Thyroid gland (tissue), 4 donors: ENCODE measurements at places on chromosomes 1 and 21.
A peak's percentile ranks its signal among the peaks of the same experiment; 100 is the strongest.

DNA sequence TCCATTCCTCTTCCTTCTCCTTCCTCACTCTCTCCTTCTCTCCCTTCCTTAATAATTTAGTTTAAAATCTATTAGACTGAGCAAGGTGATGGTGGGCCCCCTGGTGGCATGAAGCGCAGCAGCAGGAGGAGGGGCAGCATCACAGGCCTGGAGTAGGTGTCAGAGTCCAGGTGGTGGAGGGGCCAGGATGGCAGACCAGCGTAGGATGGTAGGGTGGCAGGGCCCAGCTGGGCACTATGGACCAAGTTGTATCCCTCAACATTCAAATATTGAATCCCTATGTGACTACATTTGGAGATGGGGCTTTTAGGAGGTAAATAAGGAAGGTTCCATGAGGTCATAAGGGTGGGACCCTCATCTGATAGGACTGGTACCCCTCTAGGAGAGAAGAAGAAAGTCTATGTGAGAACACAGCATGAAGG is 61.0 kb downstream of the WDR4 start:
- peak; percentile 76 for DNase-seq

DNA sequence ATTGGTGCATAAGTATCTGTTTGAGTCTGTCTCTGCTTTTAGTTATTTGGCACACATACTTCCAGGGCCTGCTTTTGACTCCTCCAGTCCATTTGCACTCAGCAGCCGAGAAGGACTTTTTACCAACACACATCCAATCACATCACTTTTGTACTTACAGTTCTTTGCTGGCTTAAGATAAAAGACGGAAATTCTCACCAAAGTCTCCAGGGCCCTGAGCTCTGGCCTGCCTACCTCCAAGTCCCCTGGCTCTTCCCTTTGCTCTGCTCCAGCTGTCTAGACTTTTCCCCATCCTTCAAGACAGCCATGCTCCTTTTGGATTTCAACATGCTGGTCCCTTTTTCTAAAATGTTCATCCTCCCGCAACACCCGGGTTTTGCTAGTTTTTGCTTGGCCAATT is 2.2 kb upstream of the EVA1C start:
- DNase-seq = no peak

DNA sequence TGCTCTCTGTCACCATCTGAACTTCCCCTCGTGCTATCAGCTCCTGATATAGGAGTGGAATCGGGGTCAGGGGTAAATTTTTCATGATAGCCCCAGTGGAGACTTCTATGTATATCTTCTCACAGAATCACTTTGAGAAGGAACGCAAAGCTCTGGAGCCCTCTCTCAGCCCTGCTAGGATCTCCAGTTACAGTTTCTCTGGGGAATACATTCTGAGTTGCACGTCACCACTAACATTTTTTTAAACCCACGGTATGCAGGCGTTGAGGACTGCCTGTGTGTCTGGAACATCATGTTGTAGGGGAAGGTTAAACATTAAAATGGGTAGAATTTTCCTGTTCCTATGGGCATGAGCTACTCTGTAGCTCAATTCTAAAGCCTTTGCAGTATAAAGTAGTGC is 116.4 kb upstream of the FAM78B start:
- DNase-seq = no peak

DNA sequence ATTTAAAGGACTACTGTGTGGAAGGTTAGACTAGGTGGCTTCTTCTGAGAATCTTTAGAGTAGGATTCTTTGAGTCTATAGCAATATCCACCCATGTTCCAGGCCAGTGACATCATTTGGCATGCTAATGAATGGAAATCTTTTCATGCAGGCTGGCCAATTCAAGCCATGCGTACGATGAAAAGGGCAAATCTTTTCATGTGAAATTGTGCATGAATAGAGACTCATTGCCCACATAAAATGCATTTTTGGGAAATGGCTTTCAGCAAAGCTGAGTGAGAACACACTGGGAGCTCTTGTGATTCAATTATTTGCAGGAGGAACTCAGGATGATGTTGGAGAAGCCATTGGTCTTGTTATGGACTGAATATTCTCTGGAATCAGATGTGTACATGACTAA is 324.9 kb upstream of the DAB1 start:
- no peak for DNase-seq

GRCh38 chr21:34074283-34075090 is 1.1 kb downstream of the MRPS6 start:
- peak; percentile 40 for DNase-seq

- no peak for DNase-seq
These were observed 52.5 kb upstream of the BOLA1 start for GRCh38 chr1:149846593-149847466.

- no peak for DNase-seq
These were observed 42.3 kb upstream of the SLC6A9 start for GRCh38 chr1:44073528-44073927.

DNA sequence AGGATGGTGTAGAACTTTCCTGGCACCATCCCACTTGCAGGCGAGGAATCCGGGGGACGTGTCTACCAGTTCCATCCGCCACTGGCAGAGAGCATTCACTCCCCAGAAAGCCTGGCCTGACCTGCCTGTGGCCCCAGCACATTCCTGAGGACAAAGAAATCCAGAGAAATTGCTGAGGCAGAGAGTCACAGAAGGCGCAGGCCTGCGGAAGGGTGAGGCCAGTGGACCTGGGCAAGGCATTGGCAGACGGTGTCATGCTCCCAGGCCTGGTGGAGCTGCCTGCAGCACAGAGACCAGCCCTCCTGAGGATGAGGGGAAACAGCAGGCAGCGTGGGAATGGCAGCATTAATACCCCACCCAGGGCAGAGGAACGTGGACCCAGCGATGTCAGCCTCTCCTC is 81.2 kb upstream of the F3 start:
- DNase-seq = no peak

- DNase-seq = no peak
These were observed 78.5 kb downstream of the ARHGEF10L start for GRCh38 chr1:17617787-17618557.

- no peak for DNase-seq
These were observed 226.3 kb upstream of the B3GALT2 start for GRCh38 chr1:193412748-193413147.

DNA sequence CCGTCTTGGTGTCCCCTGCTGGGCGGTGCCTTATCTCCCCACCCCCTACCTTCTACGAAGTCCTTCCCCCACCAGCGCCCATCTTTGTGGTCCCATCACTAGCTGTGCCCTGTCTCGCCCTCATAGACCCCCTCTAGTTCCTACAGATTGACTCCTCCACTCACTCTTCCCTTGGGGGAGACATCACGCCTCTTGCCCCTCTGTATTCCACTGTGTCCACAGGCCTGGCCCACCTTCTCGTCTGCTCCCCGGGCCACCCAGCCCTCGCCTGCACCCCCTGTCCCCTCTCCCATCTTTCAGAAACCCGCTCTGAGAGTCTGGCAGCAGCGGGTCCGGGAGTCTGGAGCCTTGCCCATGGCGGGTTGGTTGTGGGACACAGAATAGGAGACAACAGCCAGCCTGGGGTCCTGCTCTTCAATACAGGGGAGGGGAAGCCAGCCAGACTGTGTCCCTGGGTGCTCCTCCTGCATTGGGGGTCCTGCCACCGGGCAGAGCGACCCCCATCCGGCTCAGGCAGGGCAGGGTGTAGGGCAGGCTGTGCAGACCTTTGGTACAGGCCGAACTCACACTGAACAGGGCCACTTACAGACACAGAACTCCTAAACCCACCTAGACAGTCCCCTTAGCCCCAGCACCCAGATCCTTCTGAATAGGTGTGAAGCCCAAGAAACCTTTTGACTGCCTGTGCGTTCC is 1.1 kb downstream of the RNF187 start:
- no peak for DNase-seq

DNA sequence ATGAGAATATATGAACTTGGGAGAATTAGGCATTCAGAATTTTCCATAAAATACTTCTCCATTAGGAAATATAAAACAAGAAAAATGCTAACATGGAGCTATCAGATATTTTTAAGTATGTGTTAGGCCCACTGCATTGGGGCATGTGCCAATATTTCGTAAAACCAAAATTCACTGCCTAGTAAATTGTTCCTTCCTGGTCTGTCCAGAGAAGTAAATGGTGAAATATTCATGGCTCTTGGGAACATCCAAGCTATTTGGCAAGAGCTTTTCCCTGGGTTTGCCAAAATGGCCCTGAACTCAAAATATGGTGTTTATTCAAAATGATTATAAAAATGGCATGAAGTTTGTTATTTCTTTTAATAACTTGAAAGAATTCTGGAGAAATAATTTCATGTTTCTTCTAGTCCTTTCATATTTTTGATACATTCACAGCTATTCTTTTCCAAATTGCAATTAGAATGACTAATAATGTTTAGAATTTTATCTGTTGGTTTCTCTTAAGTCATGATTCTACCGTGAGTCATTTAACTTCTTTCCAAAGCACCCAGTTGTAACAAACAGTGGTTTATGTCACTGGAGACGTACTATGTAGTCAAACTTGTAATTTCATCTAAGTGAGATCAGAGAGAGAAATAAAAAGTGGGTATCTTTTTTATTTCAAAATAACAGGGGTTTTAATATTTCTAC is 25.7 kb upstream of the SLC19A2 start:
- no peak for DNase-seq

DNA sequence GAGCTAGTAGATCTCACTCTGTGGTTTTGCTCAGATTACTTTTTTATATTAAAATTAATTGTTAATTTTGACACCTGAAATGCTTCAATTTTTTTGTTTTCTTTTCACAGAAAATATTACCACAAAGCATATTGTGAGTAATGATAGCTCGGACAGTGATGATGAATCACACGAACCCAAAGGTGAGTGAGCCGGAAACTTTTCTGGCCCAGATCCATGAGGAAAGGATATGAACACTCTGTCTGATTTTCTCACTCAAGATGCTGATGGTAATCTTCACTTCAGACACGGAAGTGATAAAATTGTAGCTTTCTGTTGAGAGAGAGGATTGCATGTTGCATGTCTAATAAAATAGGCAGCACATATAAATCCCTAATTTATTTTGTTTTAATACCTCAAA is 121.8 kb downstream of the PLA2G4A start:
- no peak for DNase-seq

GRCh38 chr1:109535971-109536491 is 3.6 kb upstream of the GPR61 start:
- DNase-seq = peak; percentile 33

DNA sequence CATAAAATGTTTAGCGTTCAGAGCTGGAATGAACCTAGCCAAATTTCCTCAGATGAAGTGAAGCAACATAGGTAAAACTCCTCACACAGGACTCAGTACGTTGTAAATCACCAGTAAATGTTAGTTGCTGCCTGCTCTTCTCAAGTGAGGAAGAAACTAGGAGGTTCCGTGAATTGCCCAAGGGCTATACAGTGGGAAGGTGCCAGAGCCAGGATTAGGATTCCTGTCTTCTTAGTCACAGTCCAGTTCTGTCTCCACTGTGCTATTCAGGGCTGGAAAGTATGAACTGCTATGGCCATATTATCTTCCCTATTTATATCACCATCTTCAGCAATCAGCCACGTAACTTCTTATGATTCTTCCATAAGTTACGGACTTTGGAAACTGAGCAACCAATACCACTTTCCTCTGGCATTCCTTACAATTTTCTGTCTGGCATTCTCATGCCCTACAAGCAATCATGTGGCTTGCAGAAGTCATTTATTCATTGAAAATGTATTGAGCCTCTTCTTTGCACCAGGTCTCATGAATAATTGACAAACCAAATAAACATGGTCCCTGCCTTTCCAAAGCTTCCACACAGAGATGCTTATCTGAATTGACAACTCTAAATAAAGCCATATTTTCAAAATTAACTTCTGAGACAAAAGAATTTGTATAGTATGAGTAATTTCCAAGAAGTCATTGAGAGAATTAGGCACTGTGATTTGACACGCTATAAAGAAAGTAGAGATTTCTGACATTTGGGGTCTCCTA is 271.6 kb upstream of the SGIP1 start:
- DNase-seq = no peak
